ENCODE measurements at places on chromosomes 1 and 21.

GRCh38 chr1:111234258-111234657, 6.7 kb downstream of the CHI3L2 start:
- no peak for DNase-seq

- DNase-seq: no peak
These were observed 53.1 kb upstream of the CACNA1E start for GRCh38 chr1:181430015-181430885.

- DNase-seq: no peak
These were observed 6.4 kb downstream of the PADI1 start for GRCh38 chr1:17211377-17211776.

- no peak for DNase-seq
These were observed 27.2 kb upstream of the SLC22A15 start for GRCh38 chr1:115949156-115949555.

DNA sequence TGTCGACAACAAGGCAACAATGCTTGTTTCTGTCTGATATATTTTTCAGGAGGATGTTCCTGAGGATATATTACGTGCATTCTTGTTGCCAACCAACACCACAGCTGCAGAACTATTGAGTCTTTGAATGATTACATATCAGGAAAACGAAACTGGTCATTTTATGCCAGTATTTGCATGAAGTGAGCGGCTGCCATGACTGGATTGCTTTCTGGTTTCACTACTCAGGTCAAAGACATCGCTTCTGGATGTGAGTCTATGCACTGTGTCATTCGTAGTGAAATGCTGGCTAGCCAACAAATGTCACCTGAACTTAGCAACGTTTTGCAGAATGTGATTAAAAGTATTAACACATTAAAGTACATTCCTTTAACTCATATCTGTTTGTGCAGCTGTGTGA, 35.8 kb upstream of the OLFM3 start:
- DNase-seq: no peak

DNA sequence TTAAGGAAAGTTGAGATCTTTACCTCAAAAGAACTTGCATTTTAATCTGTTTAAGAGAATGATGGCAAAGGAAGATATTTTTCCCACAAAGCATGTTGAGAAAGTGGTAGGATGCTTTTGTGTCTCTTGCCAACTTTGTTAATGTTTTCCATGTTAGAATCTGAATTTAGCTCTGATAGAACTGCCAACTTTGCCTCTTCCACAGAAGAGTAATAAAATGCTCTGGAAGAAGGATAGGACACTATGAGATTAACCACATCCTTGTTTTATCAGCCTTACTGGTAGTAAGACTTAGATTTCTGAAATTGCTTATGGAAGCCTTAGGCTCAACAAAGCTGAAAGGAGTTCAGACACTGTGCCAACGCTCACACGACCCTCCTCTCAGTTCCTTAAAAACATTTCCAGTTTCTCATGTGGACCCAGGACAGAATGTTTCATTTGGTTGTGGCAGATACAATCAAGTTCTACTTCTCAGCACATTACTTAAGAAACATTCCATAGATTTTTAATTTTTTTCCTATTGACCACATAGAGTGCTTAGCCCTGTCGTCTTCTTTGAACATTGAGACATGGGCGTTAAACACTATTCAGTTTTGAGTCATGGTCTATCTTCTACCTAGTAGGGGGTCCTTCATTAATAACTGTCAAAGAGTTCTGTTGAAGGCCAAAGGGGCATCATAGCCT, 59.0 kb downstream of the MTR start:
- DNase-seq: no peak

DNA sequence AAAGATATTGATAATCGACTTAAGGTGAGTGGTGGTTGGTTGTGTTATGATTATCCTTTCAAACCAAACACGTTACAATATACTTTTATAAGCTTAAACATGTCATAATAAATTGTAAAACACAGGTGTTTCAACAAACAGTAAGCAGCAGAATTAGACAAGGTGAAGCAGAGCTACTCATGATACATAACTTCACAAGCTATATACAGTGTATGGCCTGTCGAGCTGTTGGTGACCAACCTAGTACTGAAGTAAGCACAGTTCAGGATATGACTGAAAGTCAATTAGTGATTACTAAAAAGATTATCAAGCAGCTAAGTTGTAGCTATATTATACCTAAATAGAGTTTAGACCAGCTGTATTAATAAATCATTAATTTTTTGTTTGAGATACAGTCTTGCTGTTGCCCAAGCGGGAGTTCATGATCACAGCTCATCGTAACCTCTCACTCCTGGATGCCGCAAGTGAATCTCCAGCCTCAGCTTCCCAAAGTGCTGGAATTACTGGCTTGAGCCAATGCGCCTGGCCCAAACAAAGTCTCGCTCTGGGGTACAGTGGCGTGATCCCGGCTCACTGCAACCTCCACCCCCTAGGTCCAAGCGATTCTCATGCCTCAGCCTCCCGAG, 148.1 kb downstream of the EIF4G3 start:
- DNase-seq: no peak

- peak; percentile 44 for DNase-seq
These were observed 35.8 kb downstream of the EPHX1 start for GRCh38 chr1:225845571-225846259.

GRCh38 chr1:17599291-17599953, 59.9 kb downstream of the ARHGEF10L start:
- no peak for DNase-seq

DNA sequence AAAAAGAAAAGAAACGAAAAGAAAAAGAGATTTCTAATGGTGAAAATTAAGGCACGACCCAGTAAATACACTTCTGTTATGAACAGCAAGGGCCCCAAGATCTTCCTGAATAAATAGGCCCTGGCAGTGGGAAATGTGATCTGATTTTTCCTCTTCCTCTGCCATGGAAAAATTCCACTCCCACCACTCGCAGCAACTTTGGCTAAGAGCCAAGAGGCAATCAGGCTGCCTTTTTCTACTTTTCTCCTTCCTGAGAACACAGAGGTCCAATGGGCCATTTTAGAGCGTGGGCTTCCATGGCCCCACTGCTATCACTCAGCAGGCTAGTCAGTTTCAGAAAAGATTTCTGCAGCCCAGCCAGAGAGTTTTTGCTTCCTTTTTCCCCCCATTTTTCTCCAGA, 33.7 kb upstream of the AK4 start:
- DNase-seq: no peak

- no peak for DNase-seq
These were observed 232.4 kb upstream of the AJAP1 start for GRCh38 chr1:4421986-4422385.
